Naive thymus-derived CD8-positive, alpha-beta T cell (primary cell): ENCODE measurements at places on chromosomes 11 and 22. TPM values are rescaled to one million over a fixed set of nuclear protein-coding genes. Genes with fewer than 3 reads are reported as not detected.

DNA sequence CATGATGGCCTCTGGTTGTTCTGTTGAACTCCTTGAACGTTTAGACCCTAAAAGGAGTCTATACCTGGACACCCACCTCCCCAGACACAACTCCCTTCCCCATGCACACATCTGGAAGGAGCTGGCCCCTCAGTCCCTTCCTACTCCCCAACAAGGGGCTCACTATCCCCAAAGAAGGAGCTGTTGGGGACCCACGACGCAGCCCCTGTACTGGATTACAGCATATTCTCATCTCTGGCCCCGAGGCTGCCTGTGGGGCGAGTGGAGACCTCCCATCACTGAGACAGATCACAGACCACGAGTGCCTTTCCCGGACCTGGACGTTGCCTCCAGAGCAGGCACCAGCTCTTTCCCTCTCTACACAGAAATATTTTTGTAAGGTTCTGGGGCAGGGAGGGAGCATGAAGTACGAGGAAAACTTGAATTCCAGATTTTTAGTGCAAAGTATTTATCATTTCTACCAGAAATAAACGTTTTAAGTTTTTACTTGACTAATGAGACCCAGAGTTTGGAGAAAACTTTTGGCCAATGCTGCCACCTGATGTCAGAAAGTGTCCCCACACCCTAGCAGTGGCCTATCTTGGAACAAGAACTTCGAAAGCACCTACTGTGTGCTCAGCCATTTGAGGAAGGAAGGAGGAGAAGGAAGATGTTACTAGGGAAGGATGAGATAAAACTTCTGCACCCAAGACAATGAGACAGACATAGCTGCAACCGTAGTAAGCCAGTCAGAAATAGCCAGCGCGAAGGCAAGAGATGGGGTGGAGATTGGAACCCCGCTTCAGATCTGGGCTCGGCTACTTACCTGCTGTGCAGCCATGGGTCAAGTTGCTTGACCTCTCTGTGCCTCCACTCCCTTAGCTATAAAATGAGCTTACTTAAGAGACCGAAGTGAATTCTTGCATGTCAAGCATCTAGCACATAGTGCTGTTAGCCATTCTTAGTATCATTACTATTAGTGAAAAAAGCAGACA, 10.2 kb upstream of the POU2F3 start:
- no peak for DNase-seq

DNA sequence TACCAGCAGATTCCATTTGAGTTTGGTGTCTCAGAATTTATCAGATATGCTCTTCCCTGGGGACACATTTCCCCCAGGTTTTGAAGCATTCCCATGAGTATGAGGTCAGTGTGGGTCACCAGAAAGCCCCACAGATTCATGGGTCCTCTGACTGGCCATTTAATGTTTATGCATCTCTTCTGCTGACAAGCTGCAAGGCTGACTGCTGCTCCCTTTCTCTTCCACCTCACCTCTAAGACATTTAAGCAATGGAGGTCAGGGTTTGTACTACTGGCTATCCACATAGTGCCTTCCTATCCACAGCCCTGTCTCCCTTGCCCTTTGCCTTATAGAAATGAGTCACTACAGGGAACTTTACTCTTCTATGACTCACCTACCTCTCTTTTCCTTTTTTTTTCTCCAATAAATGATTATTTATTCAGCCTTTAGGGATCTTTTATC, 106.0 kb upstream of the TIMP3 start:
- no peak for DNase-seq

DNA sequence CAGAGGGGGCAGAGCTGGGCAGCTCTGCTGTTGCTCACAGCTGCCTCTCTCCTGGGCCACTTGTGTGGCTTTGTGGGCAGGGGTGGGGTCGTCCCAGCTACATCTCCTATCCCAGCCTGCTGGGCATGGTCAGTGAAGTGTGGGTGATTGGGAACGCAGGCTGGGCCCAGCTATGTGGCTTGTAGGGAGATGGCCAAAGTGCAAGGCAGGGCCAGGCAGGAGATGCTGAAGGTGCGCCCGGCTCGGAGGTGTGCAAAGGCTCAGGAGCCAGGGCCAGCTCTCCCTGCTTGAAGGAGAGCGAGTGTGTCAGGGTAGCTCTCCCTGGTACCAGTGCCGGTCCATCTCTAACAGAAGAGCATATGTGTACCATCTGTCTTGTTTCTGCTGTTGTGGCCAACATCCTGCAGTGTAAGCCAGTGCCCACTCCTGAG, 8.4 kb upstream of the RANBP1 start:
- DNase-seq, result no peak

- DNase-seq, result no peak
Observed at GRCh38 chr11:2534134-2534956, 89.5 kb downstream of the KCNQ1 start.

Gene SMTNL1
- polyA plus RNA-seq, result 0.12 TPM

Gene DSCAML1
- 0.12 TPM for polyA plus RNA-seq

- DNase-seq, result peak; percentile 16
Observed at GRCh38 chr22:37848587-37849088, 581 bp upstream of the EIF3L start.

DNA sequence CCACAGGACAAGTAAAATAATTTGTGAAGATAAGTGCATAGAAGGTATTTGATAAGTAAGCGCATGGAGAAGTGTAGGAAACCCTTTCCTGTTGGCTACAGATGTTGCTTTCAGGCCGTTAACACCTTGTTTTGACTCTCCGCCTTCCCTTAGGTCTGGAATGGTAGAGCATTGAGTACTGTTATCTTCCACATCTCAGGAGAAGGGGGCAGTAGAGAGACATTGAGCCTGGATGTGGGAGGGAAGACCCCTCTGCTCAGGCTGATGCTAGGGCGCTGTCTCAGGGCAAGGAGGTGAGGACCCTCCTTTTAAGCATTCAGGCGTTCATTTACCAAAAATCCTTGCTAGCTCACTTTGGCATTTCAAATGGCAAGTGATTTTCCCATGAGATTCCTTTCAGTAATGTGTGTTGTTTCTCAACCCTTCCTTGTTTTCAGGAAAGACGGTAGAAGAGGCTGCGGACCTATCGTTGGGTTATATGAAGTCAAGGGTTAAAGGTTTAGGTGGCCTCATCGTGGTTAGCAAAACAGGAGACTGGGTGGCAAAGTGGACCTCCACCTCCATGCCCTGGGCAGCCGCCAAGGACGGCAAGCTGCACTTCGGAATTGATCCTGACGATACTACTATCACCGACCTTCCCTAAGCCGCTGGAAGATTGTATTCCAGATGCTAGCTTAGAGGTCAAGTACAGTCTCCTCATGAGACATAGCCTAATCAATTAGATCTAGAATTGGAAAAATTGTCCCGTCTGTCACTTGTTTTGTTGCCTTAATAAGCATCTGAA, 27.0 kb upstream of the SCGB1A1 start:
- no peak for DNase-seq

Gene INS
- not detected for polyA plus RNA-seq

GRCh38 chr11:100592619-100593260, 94.3 kb upstream of the ARHGAP42 start:
- DNase-seq, result no peak

GRCh38 chr11:18203723-18204122, 31.1 kb downstream of the MRGPRX4 start:
- no peak for DNase-seq

Gene SSTR3
- polyA plus RNA-seq, result 2.9 TPM

Gene CBLIF
- not detected for polyA plus RNA-seq

Gene OR2D2
- polyA plus RNA-seq, result not detected

DNA sequence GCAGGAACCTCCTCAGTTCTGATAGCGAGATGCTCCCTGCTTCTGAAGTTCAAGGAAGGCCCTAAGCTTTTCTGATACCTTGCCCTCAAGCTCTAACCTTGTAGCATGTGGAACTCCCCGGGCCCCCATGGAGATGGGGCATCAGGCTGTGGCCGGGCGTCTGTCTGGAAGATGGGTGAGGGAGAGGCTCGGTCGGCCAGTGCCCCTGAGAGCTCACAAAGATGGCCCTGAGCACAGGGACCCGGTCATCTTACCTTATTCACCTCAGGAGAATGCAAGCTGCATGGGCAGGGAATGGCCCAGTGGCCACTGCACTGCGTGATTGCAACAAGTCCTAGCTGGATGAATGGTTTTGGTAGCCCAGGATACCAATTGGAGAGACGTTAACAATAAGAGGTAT, 830.3 kb downstream of the TBC1D22A start:
- no peak for DNase-seq

Gene OR52I1
- polyA plus RNA-seq, result not detected

Gene KCNJ5
- not detected for polyA plus RNA-seq

Gene OR8J3
- polyA plus RNA-seq, result not detected

Gene THAP7
- 31.7 TPM for polyA plus RNA-seq

DNA sequence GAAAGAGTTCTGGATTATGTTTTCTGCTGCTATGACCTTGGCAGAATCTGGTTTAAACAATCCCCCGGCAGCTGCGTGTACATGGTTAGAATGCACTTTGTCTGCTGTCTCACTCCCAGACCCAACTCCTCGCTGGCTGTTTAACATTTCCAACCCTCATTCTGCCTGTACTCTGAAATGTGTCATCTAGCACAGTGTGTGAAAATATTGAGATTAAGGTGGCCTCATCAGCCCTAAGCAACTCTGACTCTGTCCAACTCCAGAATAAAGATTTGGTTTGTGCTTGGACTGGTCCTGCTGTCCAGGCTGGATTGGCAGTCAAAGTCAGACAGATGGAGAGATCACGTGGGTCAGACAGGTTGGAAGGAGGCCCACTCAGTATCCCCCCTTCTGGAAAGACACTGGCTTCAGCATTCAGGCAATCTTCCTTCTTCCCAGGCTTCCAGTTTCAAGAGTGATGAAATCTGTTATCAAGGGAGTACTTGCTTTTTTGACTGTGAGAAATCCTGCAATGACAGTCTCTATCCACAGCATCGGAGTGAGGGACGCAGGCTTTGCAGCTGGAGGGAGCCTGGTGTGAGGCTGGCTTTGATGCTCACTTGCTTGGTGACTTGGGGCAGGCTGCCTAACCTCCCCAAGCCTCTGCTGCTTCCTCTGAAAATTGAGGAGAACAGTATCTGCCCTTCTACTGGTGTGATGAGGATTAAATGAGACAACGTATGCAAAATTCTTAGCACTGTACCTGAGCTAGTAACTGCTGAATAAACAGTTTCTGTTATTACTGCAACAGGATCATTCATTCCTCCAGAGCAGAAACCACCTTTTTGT, 29.8 kb downstream of the ABTB2 start:
- no peak for DNase-seq

Gene UVRAG
- polyA plus RNA-seq, result 12.6 TPM

DNA sequence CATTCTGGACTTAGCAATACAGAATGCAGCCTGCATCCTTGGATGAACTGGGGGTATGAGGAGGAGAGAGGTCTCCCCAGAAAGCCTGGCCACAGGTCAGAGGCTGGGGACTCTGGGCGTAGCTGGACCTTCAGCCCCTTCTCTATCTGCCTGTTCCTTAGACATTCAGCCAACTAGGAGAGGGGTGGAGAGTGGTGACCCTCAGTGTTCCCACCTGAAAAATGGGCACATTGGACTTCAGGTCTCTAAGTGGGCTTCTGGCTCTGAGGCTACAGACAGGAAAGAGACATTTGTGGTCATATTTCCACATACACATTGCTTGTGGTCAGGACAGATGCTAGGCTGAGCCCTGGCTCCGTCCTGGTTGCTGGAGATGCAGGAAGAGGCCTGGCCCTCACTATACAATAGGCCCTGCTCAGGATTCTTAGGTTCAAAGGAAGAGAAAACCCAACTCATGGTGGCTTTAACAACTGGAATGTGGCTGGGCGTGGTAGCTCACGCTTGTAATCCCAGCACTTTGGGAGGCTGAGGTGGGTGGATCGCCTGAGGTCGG, 30.1 kb upstream of the CBX7 start:
- DNase-seq, result no peak

- DNase-seq, result no peak
Observed at GRCh38 chr11:87020336-87020735, 17.4 kb upstream of the TMEM135 start.

Gene FGF3
- polyA plus RNA-seq, result not detected

Gene EP300
- polyA plus RNA-seq, result 8.5 TPM

Gene OR9Q1
- polyA plus RNA-seq, result not detected

GRCh38 chr11:1499899-1500298, 13.3 kb upstream of the MOB2 start:
- DNase-seq, result no peak

GRCh38 chr11:132184079-132184478, 813.7 kb downstream of the NTM start:
- no peak for DNase-seq

- DNase-seq, result no peak
Observed at GRCh38 chr22:47543447-47543846, 781.0 kb downstream of the TBC1D22A start.

Gene ACR
- not detected for polyA plus RNA-seq

GRCh38 chr11:96161307-96162089, 181.5 kb downstream of the MAML2 start:
- DNase-seq, result no peak

DNA sequence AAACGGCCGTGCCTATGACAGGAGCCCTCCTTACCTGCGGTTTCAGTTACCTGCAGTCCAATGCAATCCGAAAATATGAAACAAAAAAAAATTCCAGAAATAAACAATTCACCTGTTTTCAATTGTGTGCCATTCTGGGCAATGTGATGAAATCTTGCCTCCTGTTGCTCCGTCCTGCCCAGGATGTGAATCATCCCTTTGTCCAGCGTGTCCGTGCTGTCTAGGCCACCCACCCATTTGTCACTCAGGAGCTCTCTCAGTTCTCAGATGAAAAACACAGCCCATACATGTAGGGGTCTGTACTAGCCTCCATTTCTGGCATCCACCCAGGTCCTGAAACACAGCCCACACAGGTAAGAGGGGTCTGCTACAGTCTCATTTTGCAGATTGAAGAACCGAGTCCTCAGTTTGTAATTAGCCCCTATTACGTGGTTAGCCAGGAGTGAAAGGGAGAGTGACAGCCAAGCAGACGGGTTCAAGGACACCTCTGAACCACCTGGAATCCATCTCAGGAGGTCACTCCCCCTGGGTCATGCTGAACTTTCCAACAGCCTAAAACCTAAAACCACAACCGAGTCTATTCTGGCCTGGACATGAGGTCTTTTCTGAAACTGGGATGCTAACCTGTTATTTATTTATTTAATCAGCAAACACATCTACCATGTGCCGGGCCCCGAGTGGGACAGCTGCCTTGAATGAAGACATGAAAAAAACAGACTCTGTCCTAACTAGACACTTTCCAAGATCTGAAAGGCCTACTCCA, 317.2 kb downstream of the SHANK2 start:
- DNase-seq, result no peak

DNA sequence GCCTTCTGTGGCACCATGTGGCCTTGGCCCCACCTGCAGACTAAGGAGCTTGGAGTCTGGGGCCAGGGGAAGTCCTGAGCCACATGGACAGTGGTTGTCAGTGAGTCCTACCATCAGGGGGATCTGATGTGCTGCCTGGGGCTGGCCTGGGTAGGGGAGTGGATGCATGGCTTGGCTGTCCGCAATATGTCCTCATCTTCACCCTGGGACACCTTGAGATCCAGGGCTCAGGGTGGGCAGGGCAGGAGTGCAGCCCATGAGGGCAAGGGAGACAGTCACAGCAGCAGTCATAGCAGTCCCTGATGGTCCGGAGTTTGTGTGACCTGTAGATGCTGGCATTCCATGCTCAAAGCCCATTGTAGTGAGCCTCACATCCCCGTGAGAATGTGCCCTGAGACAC, 256.8 kb upstream of the B3GAT1 start:
- no peak for DNase-seq

DNA sequence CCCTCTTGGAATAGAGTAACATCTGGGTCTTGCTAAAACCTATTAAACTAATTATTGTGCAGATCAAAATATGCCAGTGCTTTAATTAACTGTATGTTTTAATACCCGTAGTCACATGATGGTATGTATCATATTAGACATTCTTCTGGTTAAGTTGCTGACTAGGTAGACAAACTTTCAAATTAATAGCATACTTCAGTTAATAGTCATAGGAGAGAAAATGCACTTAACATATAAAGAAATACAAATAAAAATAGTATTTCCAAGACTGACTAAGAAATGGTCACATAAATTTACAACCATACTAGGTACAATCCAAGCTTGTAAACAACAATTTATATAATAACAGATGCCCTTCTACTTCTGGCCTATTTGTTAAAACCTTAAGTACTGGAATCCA, 7.6 kb upstream of the EXPH5 start:
- no peak for DNase-seq
